ENCODE measurements at places on chromosomes 7 and 10.

DNA sequence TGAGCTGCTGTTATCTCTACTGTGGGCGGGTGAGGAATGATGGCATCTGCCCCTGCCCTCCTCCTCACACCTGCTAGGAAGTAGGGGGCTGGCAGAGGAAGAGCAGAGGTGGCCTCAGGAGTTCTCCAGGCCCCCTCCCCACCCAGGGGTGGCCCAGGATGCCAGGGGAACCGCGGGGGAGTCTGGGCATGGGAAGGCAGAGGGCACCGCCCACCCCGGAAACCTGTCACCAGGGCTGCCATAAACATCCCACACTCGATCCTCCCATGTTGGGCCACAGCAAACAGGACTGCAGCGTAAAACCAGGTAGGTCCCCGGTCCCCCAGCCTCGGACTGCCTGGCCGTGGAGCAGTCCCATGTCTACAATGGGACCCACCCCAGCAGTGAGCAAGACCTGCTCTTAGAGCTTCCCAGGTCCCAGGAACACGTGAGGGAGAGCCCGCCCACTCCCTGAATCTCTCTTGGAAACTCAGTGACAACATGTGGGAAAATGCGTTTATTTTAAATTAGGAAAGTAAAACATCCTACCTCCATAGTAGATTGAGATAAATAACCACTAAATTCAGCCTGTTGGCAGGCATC lies 23.4 kb downstream of the EBF3 start:
- DNase-seq: no peak

DNA sequence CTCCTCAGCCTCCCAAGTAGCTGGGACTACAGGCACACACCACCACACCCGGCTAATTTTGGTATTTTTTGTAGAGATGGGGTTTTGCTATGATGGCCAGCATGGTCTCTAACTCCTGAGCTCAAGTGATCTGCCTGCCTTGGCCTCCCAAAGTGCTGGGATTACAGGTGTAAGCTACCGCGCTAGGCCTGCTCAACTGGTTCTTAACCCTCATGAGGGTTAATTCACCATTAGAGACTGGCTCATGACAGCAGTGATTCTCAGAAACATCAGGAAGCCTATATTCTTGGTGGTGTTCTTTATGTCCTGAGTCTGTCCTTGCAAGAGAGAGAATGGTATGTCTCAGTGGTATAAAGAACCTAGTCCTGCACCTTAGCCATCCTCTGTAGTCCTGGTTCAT lies 10.4 kb upstream of the NT5C2 start:
- no peak for DNase-seq

GRCh38 chr7:85587785-85588184 lies 400.9 kb upstream of the SEMA3D start:
- no peak for DNase-seq

GRCh38 chr10:34627741-34628140 lies 187.4 kb downstream of the PARD3 start:
- DNase-seq: no peak

GRCh38 chr7:138460649-138461607 lies 869 bp downstream of the TRIM24 start:
- no peak for DNase-seq

Measured in NCI-H2081 treated with DMSO at 0.1 percent for 48 hours (cell line).